Left ventricle myocardium inferior (tissue), 1 donor: ENCODE measurements at places on chromosomes 3 and 15.

DNA sequence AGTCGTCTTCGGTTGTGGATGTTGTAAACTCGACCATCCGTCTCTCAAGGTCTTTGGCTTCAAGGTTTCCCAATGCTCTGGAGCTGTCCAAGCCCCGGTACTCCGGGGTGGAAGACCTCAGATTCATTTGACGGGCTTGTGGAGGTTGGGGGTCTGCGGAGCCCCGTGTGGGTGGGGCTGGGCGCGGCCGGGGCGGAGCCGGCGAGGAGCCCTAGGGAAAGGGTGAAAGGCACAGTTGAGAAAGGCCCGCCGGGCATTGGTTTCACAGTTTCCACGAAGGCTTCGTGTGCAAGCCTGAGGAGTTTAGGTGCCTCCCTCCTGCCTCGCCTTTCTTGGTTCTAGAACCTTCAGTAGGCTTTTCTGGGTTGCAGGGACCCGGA is 360 bp upstream of the MGA start:
- DNase-seq: peak; percentile 17
- H3K4me1 ChIP-seq: peaks cover 51% of the 10 kb centered on the region
- H3K27me3 ChIP-seq: no peaks in the 10 kb centered on the region
- H3K4me3 ChIP-seq: peak overlapping the region; percentile 73
- H3K36me3 ChIP-seq: no peaks in the 10 kb centered on the region
- H3K27ac ChIP-seq: peak overlapping the region; percentile 88

GRCh38 chr15:95141486-95141885 is 910.1 kb downstream of the MCTP2 start:
- no peak overlapping the region for H3K27ac ChIP-seq
- H3K4me1 ChIP-seq: no peaks in the 10 kb centered on the region
- H3K36me3 ChIP-seq: no peaks in the 10 kb centered on the region

DNA sequence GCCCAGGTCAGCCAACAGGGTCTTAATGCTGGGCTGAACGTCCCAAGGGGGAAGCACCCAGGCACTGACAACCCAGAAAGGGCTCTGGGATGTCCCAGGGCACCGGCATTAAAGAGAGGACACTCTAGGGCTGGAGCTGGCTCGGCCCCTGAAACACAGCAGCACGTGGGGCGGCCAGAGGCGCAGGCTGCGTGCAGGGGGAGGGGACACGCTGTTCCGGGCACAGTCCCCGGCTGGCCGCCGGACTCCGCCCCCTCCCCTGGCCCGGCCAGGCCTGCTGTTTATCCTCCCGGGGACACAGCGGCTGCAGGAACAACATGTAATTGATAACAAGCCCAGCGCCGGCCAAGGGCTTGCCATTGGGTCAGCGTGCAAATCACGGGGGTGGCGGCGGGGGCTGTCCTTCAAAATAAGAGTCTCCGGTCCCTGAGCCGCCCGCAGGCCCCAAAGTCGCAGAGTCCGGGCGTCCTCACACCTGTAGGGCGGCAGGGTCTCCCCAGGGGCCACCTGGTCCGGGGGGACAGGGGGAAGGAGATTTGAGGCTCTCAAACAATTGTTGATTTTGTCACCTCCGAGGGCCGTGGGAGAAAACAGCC is 1.3 kb downstream of the KLF15 start:
- DNase-seq: peak; percentile 98
- peaks cover 73% of the 10 kb centered on the region for H3K4me1 ChIP-seq
- H3K27ac ChIP-seq: peak overlapping the region; percentile 97
- H3K36me3 ChIP-seq: peaks cover 14% of the 10 kb centered on the region
- peaks cover 7% of the 10 kb centered on the region for H3K27me3 ChIP-seq

DNA sequence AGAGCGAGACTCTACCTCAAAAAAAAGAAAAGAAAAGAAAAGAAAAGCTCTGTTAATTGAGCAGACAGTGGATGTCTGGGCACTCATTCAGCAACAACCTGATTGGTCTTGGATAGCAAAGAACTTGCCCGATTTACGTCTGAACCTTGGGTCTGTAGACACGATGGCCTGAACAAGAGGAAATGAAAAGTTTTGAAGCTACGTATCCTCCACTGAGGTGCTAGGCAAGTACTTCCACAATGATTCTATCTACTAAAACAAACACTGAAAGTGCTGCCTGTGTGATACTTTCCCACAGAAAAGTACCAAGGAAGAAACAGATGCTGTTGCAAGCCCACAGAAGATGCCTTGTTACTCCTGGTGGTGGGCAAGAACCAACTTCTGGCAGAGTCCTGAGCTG is 21.8 kb upstream of the MUSTN1 start:
- H3K36me3 ChIP-seq: peaks cover 26% of the 10 kb centered on the region
- no peak overlapping the region for H3K27ac ChIP-seq
- DNase-seq: no peak
- H3K4me3 ChIP-seq: no peak overlapping the region

DNA sequence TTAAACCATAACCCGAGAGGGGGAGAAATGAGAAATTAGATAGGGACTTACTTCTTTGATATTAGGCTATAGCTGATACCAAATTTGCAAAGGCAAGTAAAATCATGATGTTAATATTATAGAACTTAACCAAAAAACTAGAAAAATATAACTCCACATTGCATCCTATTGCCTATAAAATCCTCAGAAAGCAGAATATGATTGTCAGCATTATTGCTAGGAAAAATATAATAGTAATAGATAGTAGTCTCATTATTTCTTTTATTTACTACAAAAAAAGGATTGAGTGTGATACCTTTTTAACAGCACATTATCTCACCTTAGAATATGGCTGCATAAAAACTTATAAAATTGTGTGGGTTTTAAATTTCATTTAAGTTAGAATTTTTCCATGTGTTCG is 206.5 kb upstream of the CDIN1 start:
- DNase-seq: no peak
- no peaks in the 10 kb centered on the region for H3K27me3 ChIP-seq
- H3K27ac ChIP-seq: no peak overlapping the region
- no peaks in the 10 kb centered on the region for H3K4me1 ChIP-seq

- no peaks in the 10 kb centered on the region for H3K4me1 ChIP-seq
- no peaks in the 10 kb centered on the region for H3K36me3 ChIP-seq
- no peak overlapping the region for H3K4me3 ChIP-seq
- no peak overlapping the region for H3K27ac ChIP-seq
- DNase-seq: no peak
Observed at GRCh38 chr3:55526332-55527030, 39.4 kb upstream of the WNT5A start.

DNA sequence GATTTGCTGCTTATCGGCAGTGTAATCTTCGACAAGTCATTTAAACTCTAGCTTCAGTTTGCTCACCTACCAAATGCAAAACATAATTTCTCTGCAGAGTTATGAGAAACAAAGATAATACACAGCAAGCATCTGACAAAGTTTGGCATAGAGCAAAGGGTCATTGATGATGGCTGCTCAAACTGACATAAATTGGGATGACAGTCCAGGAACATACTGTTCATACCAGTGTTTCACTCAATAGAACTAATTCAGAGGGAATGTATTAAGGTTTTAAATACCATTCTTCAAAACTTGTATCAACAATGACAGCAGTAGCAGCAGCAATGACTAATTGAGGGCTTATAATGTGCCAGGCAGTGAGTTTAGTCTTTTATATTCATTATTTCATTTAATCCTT is 137.6 kb downstream of the SPATA16 start:
- no peak overlapping the region for H3K27ac ChIP-seq
- no peaks in the 10 kb centered on the region for H3K27me3 ChIP-seq
- no peak overlapping the region for H3K4me3 ChIP-seq
- no peak for DNase-seq
- H3K36me3 ChIP-seq: no peaks in the 10 kb centered on the region

GRCh38 chr3:123226549-123226948 is 24.8 kb downstream of the SEC22A start:
- H3K27ac ChIP-seq: no peak overlapping the region
- H3K27me3 ChIP-seq: no peaks in the 10 kb centered on the region
- no peak for DNase-seq
- H3K4me1 ChIP-seq: peaks cover 7% of the 10 kb centered on the region
- no peak overlapping the region for H3K4me3 ChIP-seq

- H3K27ac ChIP-seq: no peak overlapping the region
- no peaks in the 10 kb centered on the region for H3K36me3 ChIP-seq
- no peaks in the 10 kb centered on the region for H3K4me1 ChIP-seq
- H3K4me3 ChIP-seq: no peak overlapping the region
Observed at GRCh38 chr3:187821616-187822317, 76.5 kb upstream of the BCL6 start.

DNA sequence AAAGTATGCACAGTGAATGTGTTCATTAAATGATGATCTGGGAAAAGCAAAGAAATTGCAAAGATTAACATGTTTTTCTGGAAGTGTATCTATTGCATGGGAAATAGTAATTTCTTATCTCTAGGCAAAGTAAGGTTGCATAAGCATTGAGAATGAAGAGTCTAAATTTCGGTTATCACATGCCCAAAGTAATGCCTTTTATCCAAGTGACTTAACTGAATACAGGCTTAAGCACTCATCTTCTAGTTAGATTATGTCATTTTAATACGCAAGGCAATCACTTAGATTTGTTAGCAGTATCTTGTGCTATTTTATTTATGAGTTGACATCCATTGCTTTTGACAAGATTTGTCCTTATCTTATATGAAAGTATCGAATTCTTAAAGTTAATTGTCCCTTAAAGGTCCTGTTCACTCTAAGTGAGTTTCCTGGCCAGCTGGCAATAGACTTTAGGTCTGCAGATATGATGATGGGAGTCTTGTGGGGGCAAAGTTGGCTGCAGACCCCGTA is 100.5 kb downstream of the NAALADL2 start:
- H3K4me1 ChIP-seq: peaks cover 3% of the 10 kb centered on the region
- H3K4me3 ChIP-seq: no peak overlapping the region
- no peak for DNase-seq
- no peak overlapping the region for H3K27ac ChIP-seq
- H3K36me3 ChIP-seq: no peaks in the 10 kb centered on the region
- no peaks in the 10 kb centered on the region for H3K27me3 ChIP-seq

DNA sequence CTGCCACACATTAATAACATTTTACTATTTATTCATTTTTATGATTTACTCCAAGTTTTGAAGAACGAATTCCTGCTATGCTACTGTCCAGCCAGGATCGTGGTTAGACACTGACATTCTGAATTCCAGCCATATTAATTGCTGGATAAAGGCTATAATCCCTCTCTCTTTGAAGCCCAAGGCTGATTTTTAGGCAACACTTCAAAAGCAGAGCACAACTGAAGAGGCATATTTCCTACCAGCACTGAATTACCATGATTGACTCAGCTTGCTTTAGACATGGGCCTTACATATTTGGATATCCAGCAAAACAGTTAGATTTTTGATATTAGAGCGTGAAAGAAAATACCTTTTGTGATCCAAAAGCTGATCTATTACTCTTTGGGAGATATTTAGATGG is 205.0 kb downstream of the ZIC1 start:
- H3K36me3 ChIP-seq: no peaks in the 10 kb centered on the region
- H3K4me3 ChIP-seq: no peak overlapping the region
- no peak overlapping the region for H3K27ac ChIP-seq
- no peak for DNase-seq

GRCh38 chr3:40417845-40418543 is 31.0 kb downstream of the ENTPD3 start:
- no peak overlapping the region for H3K4me3 ChIP-seq
- H3K4me1 ChIP-seq: peaks cover 15% of the 10 kb centered on the region
- no peak overlapping the region for H3K27ac ChIP-seq

GRCh38 chr15:66882251-66883020 is 180.4 kb downstream of the SMAD6 start:
- peak overlapping the region; percentile 92 for H3K27ac ChIP-seq
- no peaks in the 10 kb centered on the region for H3K27me3 ChIP-seq
- no peak overlapping the region for H3K4me3 ChIP-seq
- DNase-seq: no peak
- no peaks in the 10 kb centered on the region for H3K36me3 ChIP-seq

GRCh38 chr3:4979428-4980228 is at the start of gene BHLHE40:
Gene BHLHE40 (plus strand): TSS chr3:4979437. CDS start chr3:4979719, 282 bp downstream.
- peaks cover 67% of the 10 kb centered on the region for H3K4me1 ChIP-seq
- H3K36me3 ChIP-seq: peaks cover 23% of the 10 kb centered on the region
- peak within 1 kb of the TSS; percentile 98 for H3K4me3 ChIP-seq
- peak within 1 kb of the TSS; percentile 100 for H3K27ac ChIP-seq

- peaks cover 8% of the 10 kb centered on the region for H3K27me3 ChIP-seq
- DNase-seq: no peak
- H3K36me3 ChIP-seq: no peaks in the 10 kb centered on the region
- H3K4me3 ChIP-seq: no peak overlapping the region
Observed at GRCh38 chr15:57370929-57371328, 5.4 kb upstream of the CGNL1 start.

DNA sequence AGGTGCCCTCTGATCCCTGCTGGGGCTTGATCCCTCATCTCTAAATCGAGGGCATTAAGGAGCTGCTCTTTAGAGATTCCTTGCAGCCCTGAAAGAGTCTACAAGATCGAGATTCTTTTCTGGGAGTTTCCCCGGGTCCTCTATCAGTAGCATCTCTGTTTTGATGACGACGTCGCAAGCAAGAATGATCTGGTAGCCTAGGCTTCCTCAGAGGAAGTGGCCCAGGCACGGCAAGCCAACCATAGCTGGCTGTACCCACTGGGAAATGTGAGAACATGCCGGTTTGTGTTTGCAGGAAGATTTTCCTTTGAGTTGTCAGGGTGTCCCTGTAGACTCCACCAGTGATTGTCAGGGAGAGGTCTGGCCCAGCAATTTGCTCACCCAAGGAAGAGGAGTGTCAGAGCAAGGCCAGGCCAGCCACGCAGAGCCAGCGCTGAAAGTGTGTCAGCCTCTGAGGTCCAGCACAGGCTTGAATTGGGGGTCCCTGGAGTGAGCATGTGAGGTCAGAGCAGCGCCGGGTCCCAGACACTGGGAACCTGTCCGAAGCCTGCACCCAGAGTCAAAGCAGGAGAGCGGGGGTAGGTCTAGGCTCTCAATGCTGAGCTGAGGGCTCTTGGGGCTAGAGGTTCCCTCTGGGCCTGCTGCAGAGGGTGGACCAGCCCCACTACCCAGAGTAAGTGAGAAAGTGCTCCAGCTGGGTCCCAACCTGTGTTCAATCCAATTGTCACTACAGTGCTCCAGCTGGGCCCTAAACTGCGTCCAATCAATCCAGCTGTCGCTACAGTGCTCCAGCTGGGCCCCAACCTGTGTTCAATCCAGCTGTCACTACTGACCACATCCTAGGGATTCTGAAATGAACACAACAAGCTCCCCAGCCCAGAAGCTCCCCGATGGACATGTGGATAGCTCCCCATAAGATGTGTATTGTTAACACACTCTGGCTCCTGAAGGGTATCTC is 95.7 kb downstream of the CHDH start:
- peaks cover 7% of the 10 kb centered on the region for H3K27me3 ChIP-seq
- no peaks in the 10 kb centered on the region for H3K36me3 ChIP-seq
- no peak overlapping the region for H3K4me3 ChIP-seq
- peak; percentile 50 for DNase-seq
- no peaks in the 10 kb centered on the region for H3K4me1 ChIP-seq
- H3K27ac ChIP-seq: no peak overlapping the region

GRCh38 chr15:93245661-93246042 is 156.6 kb upstream of the RGMA start:
- DNase-seq: no peak
- H3K4me1 ChIP-seq: peaks cover 13% of the 10 kb centered on the region
- H3K4me3 ChIP-seq: no peak overlapping the region

GRCh38 chr3:72633121-72633520 is 215.1 kb downstream of the SHQ1 start:
- H3K27ac ChIP-seq: no peak overlapping the region
- H3K36me3 ChIP-seq: no peaks in the 10 kb centered on the region
- no peaks in the 10 kb centered on the region for H3K4me1 ChIP-seq
- peaks cover 6% of the 10 kb centered on the region for H3K27me3 ChIP-seq
- no peak for DNase-seq
